Pancreas (tissue), 10 donors: ENCODE measurements at places on chromosomes 13 and 19. TPM values are rescaled to one million over a fixed set of nuclear protein-coding genes. Genes with fewer than 3 reads are reported as not detected.

DNA sequence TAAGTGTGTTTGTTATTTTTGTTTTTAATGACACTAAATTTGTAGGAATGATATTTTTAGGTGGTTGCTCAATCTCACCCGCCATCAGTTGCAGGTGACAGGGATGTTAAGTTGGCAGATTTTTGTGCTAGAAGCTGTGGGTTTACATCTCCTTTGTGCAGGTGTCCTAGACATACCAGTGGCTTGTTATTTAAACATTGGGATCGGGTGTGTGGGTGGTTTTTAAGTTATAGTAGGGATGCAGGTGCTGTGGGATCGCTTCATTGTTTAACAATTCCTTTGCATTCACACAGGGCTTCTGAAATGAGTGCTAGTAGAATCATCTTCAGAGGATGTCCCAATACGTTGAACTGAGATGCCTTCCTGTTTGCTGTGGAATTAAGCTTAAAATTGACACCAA is 100.0 kb downstream of the SHISA2 start:
- DNase-seq, result no peak

PDX1 gene
- polyA plus RNA-seq, result 15.7 TPM

ZNF99 gene
- polyA plus RNA-seq, result not detected

CASP14 gene
- polyA plus RNA-seq, result 0.04 TPM

DNA sequence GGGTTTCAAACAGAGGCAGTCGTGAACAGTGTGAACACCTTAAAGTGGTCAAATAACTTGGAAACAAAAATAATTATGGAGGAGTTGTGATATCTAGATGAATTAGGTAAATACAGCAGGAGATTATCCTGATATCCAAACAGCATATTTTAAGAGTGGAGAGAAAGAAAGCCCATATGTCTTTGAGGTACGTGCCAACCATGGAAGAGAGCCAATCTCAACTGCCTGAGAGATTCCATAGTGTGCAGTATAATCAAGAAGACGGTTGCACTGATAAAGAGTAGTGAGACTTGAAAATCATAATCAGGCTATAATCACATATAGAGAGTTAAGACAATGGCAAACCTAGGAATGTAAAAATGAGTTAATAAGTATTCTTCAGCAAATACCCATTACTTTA is 472.8 kb upstream of the SLITRK5 start:
- DNase-seq, result no peak

TSKS gene
- 0.76 TPM for polyA plus RNA-seq

GNG7 gene
- 5.6 TPM for polyA plus RNA-seq

DNA sequence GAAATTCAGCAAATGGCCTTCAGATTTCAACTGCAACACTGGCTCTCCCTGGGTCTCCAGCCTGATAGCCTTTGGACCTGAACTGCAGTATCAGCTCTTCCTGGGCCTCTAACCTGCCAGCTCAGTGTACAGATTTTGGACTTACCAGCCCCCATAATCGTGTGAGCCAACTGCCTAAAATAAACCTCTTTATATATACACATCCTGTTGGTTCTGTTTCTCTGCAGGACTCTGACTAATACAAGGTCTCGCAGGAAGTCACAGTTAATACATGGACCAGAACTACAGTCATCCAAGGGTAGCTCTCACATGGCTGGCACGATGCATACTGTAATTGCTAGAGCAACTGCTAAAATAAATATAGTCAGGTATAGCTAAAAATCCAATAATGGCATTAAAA is 85.1 kb downstream of the KATNAL1 start:
- DNase-seq, result no peak

CHST8 gene
- polyA plus RNA-seq, result 3.6 TPM

GRCh38 chr13:41232578-41233480 is 30.5 kb downstream of the MTRF1 start:
- no peak for DNase-seq

DNA sequence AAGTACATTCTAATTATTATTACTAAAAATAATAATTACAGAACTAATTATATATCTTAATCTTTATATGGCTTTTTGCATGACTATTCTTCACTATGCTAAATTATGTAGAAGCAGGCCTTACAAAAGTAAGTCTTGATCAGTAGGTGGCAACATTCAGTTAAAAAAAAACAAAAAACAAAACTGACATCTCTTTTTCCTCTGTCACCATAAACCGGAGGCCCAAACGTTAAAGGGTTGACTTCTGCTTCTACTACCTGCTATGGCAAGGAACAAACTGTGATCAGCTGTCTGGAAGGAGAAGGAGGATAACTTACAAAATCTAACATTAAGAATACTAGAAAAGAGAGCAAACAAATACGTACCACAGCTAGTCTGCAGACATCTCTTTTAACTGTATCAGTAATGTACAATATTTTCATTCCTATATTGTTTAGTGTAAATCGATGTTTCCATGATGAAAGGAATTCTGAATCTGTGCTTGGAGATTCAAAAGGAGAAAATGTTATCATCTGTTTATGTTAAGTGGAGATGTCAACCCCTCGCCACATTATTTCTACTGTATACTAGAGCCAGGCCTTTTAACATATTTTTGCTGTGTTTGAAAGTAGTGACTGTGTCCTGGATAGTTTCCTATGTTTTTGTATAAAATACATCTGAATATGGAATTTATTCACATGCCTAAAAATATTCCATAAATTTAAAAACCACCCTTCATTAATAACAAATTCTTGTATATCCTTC is 1525.4 kb downstream of the SLITRK1 start:
- no peak for DNase-seq

DNA sequence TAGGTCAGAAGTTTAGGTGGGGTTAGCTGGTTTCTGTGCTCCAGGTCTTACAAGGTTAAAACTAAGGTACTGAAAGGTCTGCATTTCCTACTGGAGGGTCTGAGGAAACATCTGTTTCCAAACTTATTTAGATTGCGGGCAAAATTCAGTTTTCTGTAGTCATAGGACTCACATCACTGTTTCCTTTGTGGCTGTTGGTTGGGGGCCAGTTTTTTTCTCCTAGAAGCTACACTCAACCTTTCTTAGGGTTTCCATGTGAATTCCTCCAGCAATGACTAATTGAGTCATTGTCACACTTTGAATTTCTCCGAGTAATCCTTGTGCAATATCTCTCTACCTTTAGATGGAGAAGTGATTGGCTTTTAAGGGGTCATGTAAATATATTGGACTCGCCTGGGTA is 773.4 kb upstream of the SLITRK1 start:
- DNase-seq, result no peak

DNA sequence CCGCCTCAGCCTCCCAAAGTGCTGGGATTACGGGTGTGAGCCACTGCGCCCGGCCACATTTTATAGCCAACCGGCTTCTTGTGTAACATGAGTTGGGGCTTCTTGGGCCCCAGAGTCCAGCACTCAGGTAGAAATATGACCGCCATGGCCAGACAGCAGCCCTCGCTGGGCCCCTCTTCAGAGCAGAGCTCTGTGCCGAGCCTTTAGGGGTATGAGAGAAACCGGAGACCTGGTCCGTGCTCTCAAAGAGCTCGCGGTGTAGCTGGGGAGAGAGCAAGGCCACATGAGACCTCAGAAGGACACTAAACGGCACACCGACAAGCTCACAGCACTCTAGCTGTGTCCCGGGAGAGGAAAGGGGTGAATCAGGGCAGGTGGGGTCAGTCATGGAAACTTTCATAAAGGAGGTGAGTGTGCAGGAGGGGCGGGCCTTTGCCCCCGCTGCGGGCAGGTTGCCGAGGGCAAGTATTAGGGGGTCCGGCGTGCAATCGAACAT is 15.8 kb downstream of the ACTN4 start:
- no peak for DNase-seq

- no peak for DNase-seq
These were observed 3.9 kb upstream of the CCNE1 start for GRCh38 chr19:29807870-29808405.

RFC3 gene
- polyA plus RNA-seq, result 5.7 TPM

GRCh38 chr13:39616087-39616694 is 13.2 kb upstream of the LHFPL6 start:
- DNase-seq, result peak; percentile 32
